ENCODE measurements at places on chromosomes 2 and 18. TPM values are rescaled to one million over a fixed set of nuclear protein-coding genes. Genes with fewer than 3 reads are reported as not detected.

STAMBP gene
- total RNA-seq, result 49.0 TPM

TUBA3E gene
- not detected for total RNA-seq

UGT1A5 gene
- 2.0 TPM for total RNA-seq

KIF1A gene
- total RNA-seq, result 1.6 TPM

UGT1A10 gene
- total RNA-seq, result 47.5 TPM

OSBPL6 gene
- total RNA-seq, result 6.3 TPM

ARPC2 gene
- 239 TPM for total RNA-seq

ZSWIM2 gene
- total RNA-seq, result not detected

POTEC gene
- total RNA-seq, result not detected

- no peak for DNase-seq
Observed at GRCh38 chr2:19230626-19231025, 127.8 kb downstream of the OSR1 start.

DNA sequence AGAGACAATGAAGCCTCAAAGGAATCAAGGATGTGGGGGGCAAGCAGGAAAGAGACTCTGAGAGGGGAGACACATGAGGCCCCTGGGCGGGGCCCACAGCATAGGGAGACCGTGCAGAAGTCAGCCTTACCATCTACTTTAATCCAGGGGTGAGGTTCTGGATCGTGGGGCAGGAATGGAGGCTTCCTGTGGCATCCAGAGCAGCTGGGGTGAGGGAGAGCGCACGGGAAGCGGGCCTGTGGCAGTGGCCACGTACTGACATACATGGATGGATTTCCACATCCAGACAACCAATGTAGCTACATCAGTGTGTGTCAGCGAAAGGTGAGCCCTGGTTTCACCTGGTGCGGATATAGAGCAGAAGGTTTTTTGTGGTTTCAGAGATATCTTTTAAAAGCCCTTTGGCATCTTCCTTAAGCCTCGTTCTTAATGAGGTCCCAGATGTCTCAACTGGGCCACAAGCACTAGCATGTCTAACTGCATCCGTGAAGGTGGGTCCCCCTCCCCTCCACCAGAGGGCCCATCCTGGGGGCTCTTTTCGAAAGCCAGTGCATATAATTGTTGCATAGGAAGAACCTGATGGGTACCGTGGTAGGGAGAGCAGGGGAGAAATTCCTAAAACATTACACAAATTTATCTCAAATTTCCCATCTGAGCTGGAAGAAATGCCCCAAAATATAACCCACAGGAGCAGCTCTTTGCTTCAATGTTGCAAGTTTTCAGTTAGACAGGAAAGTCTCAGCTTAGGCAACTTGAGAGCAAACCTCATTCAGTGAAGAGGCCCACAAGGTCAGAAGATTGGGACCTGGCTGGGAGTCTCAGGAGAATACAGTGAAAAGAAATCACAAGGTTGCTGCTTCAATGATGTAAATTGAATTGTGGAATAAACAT, 90.9 kb downstream of the SP3 start:
- DNase-seq, result no peak

DNA sequence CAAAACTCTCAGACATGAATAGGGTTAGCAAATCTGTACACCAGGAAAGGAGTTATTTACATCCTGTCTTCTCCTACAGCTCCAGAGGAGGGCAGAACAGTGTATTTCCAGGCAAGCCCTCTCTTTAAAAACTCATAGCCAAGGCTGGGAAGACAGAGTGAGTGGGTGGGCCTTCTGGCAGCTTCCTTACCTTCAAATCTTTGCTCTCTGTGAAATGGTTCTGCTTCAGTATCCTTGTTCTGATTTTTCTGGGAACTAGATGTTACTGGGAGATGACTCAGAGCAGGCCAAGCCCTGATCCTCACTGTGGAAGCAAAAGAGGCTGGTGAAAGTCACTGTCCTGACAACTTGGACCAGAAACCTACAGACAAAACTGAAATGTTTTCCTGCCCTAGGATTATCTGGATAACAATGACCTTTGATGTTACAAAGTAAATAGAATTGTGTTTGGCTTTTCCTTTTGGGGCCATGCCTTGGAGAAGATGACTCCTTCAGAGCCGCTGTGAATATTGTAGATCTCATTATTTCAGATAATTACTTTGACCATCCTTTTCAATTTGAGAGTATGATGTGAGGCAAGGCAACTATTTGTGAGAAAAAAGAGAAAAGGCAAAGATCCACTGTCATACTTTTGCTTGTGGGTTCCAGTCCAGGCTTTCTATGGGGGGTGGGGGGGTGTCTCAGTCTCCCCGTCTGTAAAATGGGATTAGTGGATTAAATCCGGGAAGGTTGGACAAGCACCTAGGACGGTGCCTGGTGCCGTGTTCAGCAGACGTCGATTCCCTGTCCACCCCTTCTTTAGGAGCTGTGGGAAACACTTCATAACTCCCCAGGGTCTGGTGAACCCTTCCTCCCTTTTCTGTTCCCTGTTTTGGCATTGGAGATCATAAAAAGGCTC, 644 bp upstream of the QPCT start:
- DNase-seq, result peak; percentile 25

DNA sequence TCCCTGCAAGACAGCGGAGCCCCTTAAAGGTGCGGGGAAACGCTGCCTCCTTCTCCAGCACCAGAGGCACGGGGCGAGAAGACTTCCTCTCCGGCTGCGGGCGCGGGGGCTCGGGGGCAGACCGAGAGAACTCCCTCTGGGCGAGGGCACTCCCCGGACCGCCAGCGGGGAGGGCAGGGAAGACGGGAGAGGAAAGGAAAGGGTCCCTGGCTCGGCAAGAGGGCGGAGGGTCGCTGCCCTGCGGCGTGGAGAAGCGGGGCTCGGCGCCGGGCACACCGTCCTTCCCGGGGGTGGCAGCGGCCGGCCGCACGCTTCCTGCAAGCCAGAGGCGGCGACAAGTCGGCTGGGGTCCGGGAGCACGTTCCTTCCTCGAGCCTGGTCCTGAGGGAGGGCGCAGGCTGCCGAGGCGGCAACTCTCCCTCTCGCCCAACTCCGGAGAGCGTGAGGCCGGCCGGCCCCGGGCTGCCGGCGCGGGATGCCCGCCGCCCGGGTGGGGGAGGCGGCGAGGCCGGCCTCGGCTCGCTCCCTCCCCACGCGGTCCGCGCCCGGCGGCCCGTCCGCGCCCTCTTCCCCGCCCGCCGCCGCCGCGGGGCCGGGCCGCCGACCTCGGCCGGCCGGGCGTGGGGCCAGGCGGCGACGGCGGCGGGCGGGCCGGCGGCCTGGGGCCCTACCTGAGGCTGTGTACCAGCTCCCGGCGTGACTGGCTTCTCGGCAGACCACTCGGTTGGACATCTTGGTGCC, 1.1 kb downstream of the MEMO1 start:
- DNase-seq, result peak; percentile 13

DNA sequence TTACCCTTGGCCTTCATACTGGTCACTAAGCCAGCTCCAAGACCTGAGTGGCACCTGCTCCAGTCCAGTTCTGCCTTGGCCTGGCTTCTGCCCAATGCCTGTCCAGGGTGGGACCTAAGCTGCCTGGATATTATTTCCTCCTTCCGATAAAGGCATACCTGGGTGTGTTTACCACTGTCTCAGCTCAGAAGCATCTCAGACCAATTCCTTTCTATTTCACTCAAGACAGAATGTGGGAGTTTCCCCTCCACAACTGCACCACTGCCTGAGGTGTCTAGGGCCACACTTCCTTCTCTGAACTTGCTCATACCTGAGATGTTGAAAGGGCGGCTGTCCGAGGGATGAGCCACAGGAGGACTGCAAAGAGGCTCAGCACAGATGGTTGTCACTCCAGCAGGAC, 18.4 kb upstream of the CAB39 start:
- DNase-seq, result peak; percentile 50

- no peak for DNase-seq
Observed at GRCh38 chr2:226423498-226423960, 376.1 kb downstream of the IRS1 start.

DNA sequence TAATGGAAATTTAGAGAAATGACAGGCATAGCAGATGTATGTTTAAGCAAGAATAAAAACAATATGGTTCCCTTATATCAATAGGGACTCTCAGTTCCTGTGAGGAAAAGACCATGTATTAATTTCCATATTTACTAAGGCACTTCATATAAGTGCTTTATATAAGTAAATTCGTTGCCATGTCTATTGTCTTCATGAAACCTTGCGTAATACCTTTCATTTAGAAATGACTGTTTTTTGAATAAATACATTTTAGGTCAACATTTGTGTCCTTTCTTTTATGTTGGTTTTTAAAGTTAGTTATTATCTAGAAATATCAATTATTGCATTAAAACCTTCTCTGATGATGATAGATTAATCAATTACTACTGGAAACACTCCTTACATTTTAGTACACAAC, 83.3 kb downstream of the KCNS3 start:
- DNase-seq, result no peak

- no peak for DNase-seq
Observed at GRCh38 chr18:39230086-39230803, 1664.6 kb upstream of the CELF4 start.

- no peak for DNase-seq
Observed at GRCh38 chr2:136029149-136029548, 43.7 kb upstream of the DARS1 start.

DNA sequence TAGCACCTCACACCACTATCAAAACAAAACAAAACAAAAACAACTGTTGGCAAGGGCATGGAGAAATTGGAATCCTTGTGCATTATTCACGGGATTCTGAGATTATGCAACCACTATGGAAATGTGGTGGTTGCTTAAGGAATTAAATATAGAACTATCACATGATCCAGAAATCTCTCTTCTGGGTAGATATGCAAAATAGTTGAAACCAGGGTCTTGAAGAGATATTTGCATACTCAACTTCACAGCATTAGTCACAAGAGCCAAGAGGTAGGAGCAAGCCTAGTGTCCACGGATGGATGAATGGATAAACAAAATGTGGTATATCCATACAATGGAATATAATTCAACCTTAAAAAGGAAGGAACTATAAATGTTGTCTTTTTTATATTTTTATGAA, 7.0 kb downstream of the TMEM131 start:
- no peak for DNase-seq

- peak; percentile 79 for DNase-seq
Observed at GRCh38 chr2:118855451-118856279, 8.2 kb upstream of the EN1 start.

DNA sequence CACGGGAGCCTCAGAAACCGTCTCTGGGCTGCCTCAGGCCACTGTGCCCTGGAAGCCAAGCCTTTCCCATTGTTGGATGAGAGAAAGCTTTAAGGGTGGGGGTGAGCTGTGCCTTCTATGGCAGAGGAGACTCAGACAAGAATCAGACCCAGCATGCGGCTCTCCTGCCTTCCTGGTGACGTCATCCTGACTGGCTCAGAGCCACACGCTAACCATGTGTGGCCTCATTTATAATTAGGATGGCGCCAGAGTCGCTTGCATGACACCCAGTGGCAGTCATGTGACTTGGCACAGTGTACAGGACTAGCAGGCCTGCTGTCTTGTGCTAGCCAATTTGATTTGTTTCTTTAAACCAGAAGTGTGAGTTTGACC, 99.1 kb downstream of the SH3BP4 start:
- DNase-seq, result peak; percentile 95

DNA sequence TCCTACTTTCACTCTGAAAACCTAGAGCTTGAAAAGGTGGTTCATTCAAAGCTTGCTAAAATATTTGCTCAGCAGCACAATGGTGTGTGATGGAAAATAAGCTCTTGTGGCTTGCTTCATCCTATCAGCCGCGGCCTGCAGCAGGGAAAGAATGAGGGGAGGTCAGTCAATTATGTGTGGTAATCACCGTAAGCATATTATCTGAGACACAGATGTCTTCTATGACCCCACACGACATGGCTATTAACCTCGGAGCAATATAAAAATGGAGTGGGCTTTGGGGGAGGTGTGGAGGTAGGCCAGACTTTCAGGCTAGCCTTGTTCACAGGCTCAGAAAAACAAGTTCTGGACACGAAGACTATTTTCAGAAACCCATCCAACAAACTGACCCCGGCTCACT, 98.4 kb upstream of the SIX3 start:
- no peak for DNase-seq

GRCh38 chr2:105373895-105374401, 24.9 kb downstream of the FHL2 start:
- no peak for DNase-seq

- DNase-seq, result no peak
Observed at GRCh38 chr2:5978131-5978751, 286.1 kb downstream of the SOX11 start.

- DNase-seq, result no peak
Observed at GRCh38 chr2:25339211-25339674, 2.5 kb downstream of the DNMT3A start.

DNA sequence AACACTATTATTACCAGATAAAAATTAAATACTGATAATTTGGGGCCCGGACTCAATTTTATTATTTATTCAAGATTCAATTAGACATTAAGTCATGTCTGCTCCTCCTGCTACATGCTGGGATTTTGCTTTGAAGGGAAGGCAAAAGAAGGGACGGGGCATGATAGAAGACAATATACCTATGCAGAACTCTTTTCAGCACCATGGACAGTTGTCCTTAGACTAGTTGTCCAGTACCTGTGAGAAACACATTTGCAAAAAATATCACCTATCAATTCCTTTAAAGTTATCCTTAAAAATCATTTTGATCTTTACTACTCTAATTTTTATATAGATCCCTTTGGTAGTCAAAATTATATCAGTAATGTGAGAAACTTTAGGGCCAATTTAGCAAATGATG, 100.2 kb upstream of the SULT1C3 start:
- DNase-seq, result no peak

GRCh38 chr2:149597050-149597667, 9.6 kb upstream of the MMADHC start:
- DNase-seq, result no peak

DNA sequence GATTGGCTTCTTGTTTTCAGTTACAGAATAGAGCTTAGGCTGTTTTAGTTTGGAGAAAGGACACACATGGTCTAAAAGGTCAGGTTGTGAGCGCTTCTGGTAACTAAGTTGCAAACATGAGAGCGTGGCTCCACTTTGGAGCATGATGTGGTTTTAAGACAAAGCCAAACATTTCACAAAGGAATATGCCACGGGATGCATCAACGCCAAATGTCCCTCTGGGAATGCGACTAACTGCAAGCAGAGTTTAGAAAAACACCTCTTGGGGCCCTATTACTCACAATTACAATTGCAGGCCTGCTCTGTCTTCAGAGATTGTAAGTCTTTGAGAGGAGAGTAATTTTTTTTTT, 25.4 kb downstream of the MYO7B start:
- DNase-seq, result no peak

GRCh38 chr2:120820263-120820952, 84.7 kb downstream of the GLI2 start:
- peak; percentile 47 for DNase-seq

- no peak for DNase-seq
Observed at GRCh38 chr2:48120112-48120511, 213.8 kb upstream of the FBXO11 start.

GRCh38 chr2:207269038-207269437, 103.3 kb upstream of the KLF7 start:
- no peak for DNase-seq

Measured in mucosa of gallbladder (tissue), 1 donor.